ENCODE measurements at places on chromosomes 11 and 22.

- peaks cover 15% of the 10 kb centered on the region for H3K27me3 ChIP-seq
- peaks cover 48% of the 10 kb centered on the region for H3K4me1 ChIP-seq
- H3K36me3 ChIP-seq: no peaks in the 10 kb centered on the region
- no peak overlapping the region for H3K4me3 ChIP-seq
Observed at GRCh38 chr11:118212781-118213191, 12.0 kb downstream of the JAML start.

DNA sequence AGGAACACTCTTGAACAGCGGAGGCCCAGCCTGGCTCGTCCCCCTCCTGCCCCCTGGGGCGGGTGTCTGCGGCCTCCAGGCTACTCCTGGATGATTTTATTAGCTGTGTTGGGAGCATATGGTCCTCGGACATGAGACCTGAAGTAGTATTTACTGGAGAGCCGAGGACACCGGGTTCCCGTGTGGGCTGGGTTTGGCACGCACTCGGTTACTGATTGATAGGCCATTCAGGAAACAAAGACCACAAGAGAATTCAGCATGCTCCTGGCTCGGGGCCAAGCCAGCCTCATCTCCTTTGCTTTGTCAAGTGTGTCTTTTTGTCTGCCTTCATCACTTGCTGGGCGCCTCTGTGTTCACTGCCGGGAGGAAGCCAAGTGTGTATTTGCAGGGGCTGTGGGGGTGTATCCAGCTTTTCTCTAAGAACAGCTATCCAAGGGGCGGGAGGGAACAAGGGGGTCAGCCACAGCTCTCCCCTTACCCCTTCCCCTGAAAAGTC, 9.7 kb downstream of the FXYD2 start:
- no peak overlapping the region for H3K27ac ChIP-seq
- H3K4me3 ChIP-seq: no peak overlapping the region
- peaks cover 40% of the 10 kb centered on the region for H3K4me1 ChIP-seq
- no peaks in the 10 kb centered on the region for H3K36me3 ChIP-seq
- peaks cover 5% of the 10 kb centered on the region for H3K27me3 ChIP-seq

GRCh38 chr11:118342503-118343161, at the start of gene CD3D:
Gene CD3D, minus strand, starts transcription at chr11:118342705. Its CDS starts 98 bp downstream, at chr11:118342607.
- H3K27ac ChIP-seq: no peak within 1 kb of the TSS
- no peaks in the 10 kb centered on the region for H3K36me3 ChIP-seq
- DNase-seq: no peak
- H3K4me1 ChIP-seq: peaks cover 2% of the 10 kb centered on the region

- DNase-seq: no peak
- H3K4me1 ChIP-seq: peaks cover 17% of the 10 kb centered on the region
- no peaks in the 10 kb centered on the region for H3K36me3 ChIP-seq
Observed at GRCh38 chr11:64890522-64890939, 12.1 kb upstream of the EHD1 start.
